Stimulated activated CD8-positive, alpha-beta memory T cell treated with anti-CD3 and anti-CD28 coated beads, Interleukin-15, amount 100 ng/mL, for 4 hours (primary cell): ENCODE measurements at places on chromosomes 6 and 20.

- no peak for DNase-seq
Measured at GRCh38 chr20:41452226-41452625, 85.6 kb upstream of the EMILIN3 start.

GRCh38 chr6:104888066-104888465 is 28.3 kb upstream of the HACE1 start:
- DNase-seq = no peak

GRCh38 chr20:391041-391711 is 10.6 kb downstream of the TRIB3 start:
- no peak for DNase-seq

GRCh38 chr20:58473453-58474425 is 41.5 kb downstream of the APCDD1L start:
- DNase-seq = no peak
